ENCODE measurements at places on chromosomes 5 and 9.

DNA sequence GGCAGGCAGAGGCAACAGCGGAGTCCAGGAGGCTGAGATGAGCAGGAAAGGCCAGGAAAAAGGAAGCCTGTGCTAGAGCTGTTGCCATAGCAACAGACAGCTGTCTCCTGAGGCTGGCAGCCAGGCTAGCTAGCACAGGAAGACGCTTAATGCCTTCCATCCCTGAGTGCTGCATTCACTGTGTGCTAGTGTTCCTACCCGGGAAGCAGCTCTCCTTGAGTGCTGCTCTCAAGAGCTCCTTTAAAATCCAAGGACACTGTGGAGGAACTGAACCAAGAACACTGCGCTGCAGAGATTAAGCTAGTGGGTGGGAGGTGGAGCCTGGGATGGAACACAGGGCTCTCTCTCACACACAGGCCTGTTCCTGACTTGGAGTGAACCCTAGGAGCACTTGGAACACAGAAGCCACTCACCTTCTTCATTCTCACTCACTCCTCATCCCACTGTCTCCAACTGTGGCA is 53.5 kb upstream of the IL7R start:
- DNase-seq: peak; percentile 46

DNA sequence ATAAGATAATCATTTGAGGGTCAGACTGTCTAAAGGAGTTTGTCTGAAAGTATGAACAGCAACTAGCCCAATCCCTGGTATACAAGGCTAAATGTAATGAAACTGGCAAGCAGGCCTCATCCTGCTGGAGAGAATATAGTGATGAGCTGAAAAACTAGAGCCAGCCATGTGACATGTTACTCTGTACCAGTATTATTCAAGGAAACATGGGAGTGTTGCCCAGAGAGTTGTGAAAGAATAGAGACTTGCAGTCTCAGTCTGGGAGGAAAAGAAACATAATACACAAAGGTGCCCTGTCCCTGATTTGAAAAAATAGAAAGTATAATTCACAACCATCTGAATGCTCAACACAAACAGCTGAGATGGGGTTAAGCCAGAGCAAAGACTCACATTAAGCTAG is 37.9 kb upstream of the HTR1A start:
- DNase-seq: no peak

DNA sequence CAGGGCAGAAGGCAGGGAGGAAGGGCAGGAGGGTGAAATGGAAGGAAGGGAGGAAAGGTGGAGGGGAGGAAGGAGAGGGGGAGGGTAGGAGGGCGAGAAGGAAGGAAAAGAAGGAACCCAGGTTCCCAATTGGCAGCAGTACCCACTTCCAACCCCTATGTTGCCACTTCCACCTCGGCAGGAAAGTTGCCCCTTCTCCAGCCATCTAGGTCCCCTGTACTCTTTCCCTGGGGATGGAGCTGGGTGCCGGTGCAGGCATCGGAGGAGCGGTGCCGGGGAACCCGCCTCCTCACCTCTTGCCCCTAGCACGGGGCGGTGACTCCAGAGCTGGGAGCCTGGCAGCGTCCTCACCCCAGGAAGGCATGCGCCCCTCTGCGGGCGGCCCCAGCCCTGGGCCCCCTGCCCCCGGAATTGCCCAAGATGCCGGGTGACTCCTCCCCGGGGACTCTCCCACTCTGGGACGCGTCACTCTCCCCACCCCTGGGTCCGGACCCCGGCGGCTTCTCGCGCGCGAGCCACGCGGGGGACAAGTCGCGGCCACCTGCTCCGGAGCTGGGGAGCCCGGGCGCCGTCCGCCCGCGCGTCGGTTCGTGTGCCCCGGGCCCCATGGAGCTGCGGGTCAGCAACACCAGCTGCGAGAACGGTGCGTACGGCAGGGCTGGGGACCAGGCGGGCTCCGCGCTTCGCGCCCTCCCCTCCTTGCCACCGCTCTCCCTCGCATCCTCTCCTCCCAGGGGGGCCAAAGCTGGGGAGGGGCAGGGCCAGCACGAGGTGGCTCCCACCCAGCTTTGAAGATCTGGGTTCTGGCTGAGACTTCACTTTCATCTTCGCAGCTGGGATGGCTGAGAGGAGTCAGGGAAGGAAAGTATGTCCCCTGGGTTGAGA is at the start of gene NIPAL4:
Gene NIPAL4 (plus strand): TSS at position 499 of the 885 bp plus-strand sequence. CDS start 108 bp downstream, at position 607.
- no peak for DNase-seq

DNA sequence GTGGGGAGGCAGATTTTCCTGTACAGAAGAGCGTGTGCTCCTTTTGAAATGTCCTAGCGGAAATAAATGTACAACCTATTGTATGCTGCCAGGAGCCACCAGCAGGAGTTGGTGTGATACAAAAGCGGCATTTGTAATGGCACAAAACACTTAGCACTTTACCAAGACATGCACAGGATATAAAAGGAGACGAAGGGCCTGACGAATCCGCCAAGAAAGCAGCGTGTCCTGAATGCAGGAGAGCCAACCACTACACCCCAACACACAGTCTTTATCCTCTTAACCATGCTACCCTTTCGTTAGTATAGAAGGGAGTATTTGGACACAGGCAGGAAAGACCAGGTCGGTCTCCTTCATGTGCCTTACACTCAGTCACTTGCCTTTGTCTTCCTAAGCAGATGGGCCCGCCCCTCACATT is 218.1 kb downstream of the TRIM32 start:
- peak; percentile 59 for DNase-seq

GRCh38 chr5:145510769-145511168 is 324.4 kb downstream of the PRELID2 start:
- DNase-seq: no peak

- no peak for DNase-seq
Observed at GRCh38 chr5:7494481-7495130, 98.7 kb downstream of the ADCY2 start.

- DNase-seq: no peak
Observed at GRCh38 chr5:150241298-150242160, 48.0 kb downstream of the CAMK2A start.

GRCh38 chr5:126936775-126937418 is 93.5 kb downstream of the MARCHF3 start:
- DNase-seq: no peak

- DNase-seq: no peak
Observed at GRCh38 chr5:134539732-134540131, 14.3 kb downstream of the JADE2 start.

DNA sequence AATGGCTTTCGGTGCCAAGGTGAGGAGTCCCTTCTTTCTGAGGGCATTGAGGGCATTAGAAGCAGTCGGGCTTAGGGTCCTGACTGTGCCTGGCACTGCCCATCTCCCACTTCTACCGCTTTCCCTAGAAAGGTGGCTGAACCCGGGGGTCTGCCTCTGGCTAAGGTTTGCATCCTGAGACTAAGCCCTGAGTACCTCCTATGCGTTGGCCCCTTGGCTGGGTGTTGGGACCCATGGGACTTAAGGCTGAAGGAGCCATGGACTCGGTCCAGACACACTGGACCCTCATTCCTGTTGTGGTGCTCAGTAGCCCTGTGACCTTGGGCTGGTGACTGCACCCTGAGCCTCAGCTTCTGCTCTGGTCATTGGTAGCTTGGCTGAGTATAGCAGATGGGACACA is 23.9 kb downstream of the DAB2IP start:
- DNase-seq: no peak

GRCh38 chr5:86546044-86546443 is 71.7 kb upstream of the COX7C start:
- no peak for DNase-seq
